ENCODE measurements at places on chromosomes 5 and 9.
A peak's percentile ranks its signal among the peaks of the same experiment; 100 is the strongest.

- peak; percentile 74 for DNase-seq
Measured at GRCh38 chr5:42756606-42757601, at the start of gene CCDC152. Gene CCDC152, plus strand, starts transcription at chr5:42756818. Its CDS starts 2,304 bp downstream, at chr5:42759122.

- DNase-seq, result no peak
Measured at GRCh38 chr5:144438237-144438636, 267.6 kb downstream of the KCTD16 start.

DNA sequence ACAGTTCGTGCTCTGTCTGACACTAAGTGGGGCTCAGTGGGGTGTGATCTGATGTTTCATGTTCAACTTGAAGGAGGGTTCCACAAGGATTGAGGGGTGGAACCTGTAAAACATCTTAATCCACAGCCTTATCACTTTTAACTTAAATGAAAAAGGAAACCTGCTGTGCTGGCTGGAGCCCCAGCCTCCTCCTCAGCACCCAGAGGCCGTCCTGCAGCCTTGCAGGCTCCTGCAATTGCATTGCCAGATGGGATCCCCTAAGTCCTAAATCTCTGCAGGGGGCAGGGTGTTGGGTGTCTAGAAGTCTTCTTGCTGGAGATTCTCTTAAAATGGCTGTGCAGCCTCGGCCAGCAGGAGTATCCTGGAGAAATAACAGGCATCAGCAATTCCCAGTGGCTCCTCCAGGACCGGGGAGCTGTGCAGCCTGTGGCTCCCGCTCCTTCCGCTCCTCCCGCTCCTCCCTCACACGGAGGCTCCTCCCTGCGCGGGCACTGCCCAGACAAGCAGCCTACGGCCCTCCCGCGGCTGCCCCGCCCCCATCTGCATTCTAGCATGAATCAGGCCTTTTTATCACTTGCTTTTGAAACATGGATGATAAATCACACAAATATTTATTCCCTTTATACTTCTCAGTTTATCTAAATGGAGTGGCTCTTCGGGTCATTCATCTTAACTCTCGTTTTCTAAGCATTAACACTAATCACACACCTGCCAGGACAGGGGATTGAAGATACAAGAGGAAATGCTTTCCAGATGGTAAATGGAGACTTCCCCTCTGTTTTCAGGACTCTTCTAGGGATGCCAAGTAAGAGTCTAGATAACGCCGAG is 131.0 kb downstream of the ADAMTS16 start:
- no peak for DNase-seq

DNA sequence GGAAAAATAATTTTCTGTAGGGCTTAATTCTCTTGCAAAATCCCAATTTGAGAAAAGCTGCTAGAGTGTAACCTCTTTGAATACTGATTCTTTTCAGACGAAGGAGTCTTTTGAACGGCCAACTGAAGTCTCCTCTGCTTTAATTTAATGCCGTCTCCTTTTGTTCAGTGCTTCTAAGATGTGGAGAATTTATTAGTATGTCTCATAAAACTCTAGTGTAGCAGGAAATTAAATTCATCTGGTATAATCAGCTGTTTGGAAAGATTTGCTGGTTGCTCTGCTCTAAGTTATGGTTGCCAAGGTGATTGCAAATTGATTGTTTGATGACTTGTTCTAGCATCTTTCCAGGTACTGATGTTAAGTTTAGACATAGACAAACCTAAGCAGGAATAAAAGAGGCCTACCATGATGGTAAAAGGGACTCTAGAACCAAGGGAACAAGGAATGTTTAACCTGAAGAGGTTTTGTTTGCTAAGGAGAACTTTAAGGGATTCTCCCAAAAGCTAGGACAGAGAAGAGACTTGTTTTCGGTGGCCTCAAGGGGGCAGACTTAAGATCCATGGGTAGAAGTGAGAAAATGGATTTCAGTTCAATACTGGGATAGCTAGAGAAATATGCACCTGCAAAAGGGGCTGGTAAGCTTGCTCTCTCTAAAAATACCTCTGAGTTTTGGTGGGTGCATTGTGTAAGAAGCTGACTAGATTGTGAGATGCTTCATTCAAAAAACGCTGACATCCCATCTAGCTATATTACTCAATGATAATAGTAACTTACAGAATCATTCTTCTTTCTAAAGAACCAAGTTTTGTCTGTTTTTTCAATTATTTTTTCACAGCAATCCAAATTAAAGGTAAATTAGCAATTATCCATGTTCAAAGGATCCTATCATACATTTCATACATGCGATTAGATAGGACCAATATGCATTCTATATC is 5.7 kb upstream of the ADRB2 start:
- no peak for DNase-seq

DNA sequence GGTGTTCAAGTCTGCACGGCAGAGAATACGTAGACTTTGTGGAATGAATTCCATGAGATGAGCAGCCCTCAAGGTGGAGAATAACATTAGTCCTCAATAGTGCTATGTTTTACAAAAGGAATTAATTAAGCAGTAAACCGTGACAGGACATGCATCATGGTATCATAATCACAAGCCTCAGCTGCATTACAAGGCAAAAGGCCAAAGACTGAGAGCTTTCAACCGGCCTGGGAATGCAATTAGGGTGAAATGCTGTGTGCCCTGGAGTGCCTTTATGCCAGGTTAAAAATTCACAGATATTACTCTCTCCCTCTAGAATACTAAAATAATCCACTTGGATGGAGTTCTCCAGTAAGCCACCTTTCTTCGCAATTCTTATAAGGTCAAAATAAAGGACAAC is 270.6 kb downstream of the MLLT3 start:
- DNase-seq, result no peak

DNA sequence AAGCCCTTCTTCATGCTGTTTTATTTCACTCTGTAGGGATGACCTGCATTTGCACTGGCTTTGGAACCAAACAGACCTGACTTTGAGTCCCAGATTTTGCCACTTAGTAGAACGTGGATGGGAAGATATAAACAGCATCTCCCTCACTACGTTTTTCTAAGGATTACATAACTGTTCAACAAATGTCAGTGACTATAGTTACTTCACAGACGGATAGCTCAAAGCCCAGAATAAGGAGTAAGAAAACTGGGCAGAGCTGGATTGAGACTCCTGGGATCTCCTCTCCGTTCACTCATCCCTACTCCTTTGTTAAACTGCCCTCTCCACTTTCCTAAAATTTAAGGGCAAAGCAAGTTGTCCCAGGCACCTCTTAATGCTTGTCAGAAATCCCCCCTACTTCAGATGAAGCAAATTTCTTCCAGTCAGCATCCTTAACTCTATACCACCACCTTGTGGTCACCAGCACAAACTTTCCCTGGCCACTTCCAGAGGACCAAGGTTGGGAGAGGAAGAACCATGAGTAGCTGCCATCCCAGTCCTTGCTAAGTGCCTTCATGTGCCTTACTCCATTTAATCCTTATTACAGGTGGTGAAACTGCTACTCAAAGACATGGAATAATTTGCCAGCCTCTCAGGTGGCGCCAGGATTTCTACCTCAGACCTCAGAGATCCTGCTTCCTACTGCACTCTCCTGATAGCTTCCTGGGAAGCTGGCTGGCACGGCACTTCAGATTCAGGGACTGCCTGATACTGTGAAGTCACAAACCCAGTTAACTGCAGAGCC is 38.4 kb downstream of the EGR1 start:
- DNase-seq, result peak; percentile 30

- DNase-seq, result no peak
Measured at GRCh38 chr5:140321796-140322195, 18.9 kb upstream of the PFDN1 start.

DNA sequence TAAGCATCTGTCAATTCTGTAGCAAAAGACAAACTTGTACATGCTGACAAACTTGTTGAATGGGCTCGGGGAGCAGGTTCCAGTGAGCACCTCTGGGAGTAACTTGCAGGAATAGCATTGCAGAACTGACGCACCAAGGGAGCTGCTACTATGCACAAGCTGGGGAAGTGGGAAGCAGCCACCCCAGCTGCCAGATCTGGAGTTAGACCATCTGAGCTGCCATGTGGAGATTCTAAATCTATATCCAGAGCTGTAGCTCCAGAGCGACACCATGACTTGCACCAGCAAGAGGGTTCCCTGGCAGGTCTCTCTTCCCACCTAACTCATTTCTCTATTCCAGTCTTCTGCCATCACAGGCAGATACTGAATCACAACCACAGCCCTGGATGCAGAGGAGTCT is 346.0 kb upstream of the PANK3 start:
- no peak for DNase-seq

GRCh38 chr9:7169717-7170389 is 412.1 kb downstream of the KDM4C start:
- no peak for DNase-seq

GRCh38 chr5:123178683-123179082 is 89.6 kb downstream of the PRDM6 start:
- no peak for DNase-seq

DNA sequence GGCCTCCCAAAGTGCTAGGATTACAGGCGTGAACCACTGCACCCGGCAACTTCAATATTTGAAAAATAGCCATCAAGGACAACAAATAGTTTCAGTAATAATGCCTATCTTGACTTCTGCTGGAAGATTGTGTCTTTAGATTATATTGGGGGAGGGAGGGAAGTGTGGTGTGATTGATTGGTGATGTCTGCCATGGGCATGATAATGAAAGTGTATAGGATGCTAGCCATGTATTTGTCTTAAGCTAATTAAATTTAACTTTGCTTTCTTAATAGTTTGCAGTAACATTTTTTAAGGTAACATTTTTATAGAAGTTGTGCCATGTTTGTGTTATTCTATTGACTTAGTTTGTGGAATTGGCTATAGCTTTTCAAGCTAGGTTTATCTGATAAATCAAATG is 4.6 kb downstream of the JMY start:
- DNase-seq, result no peak

GRCh38 chr5:158884827-158885518 is 214.7 kb downstream of the EBF1 start:
- no peak for DNase-seq

GRCh38 chr5:53090229-53090628 is 19.3 kb downstream of the MOCS2 start:
- peak; percentile 23 for DNase-seq

DNA sequence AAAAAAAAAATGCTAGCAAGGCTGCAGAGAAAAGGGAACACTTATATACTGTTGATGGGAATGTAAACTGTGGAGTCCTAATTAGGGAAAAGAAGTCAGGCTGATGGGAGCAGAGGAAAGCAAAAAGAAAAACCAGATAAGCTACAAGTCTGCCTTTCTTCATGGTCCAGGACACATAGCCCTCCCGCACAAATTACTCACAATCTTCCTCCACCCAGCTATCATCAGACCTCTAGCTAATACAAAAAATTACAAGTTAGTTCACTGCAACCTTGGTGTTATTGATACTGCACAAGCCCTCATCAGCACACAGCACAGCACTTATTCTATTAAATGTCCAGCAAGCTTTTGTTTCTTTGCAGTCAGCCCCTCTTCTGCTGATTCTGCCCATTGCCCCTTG is 186.0 kb upstream of the ADRA1B start:
- no peak for DNase-seq

- no peak for DNase-seq
Measured at GRCh38 chr5:149665416-149666175, 64.5 kb upstream of the PPARGC1B start.

DNA sequence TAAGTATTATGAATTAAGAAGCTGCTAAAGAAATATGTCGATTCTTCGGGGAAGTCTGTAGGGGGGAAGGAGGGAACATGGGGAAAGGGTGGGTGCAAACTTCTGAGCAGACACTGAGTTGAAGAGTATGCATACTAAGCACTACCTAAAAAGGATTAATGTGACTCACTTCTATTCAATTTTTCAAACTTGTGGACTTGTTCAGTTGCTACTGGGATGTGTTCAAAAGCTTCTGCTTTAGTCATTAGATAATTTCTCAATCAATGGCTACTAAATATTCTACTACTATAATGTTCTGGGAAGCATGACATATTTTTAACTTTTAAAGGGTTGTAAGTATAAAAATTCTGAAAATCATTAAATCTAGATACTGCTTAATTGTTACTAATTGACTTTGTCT is 109.7 kb upstream of the FER start:
- no peak for DNase-seq

GRCh38 chr9:108002371-108002956 is 512.9 kb upstream of the KLF4 start:
- DNase-seq, result no peak
